ENCODE measurements at places on chromosomes 2 and 18. TPM values are rescaled to one million over a fixed set of nuclear protein-coding genes. Genes with fewer than 3 reads are reported as not detected.

DNA sequence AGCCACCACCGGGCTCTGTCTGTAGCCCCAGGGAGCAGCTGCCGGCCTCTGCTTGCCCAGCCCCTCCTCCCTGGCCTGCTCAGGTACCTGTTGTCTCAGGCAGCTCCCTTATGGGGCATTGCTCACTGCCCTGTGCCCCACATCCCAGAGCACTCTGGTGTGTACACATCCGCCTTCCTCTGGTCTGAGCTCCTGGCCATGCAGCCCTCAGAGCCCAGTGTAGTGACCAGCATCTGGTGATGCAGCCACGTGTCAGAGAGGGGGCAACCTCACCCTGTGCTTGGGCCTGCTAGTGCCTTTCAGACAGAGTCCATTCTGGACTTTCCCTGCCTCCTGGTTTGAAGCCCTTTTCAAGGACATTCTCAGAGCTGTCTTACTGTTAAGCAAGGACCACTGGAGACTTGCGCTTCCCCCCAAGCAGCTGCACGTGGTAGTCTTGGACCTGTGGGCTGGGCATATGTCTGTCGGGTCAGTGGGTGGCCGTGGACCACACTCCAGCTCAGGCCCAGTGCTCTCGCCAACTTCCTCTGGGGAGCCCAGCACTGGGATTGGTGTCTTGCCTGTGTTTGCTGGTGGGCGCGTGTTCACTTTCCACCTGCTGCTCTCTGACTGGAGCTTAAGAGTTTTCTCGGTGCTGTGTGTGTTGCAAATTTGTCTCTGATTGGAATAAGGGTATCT is 30.7 kb downstream of the DGKD start:
- DNase-seq, result no peak

DNA sequence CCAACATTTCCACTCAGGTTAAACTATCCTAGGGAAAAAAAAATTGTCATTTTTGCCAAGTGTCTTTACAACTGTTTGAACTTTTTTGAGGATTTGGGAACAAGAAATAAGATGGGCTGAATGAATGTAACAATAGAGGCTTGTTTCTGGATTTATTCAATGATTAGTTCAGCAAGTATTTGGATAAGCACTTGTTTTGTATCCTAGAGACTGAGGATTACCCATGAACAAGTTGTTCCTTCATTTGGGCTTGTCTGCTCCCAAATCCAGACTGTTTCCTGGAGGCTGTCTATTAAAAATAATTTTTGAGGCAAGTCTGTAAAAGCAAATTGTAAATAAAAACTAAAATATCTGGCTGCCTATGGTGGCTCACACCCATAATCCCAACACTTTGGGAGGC is 62.0 kb upstream of the CSRNP3 start:
- no peak for DNase-seq

DNA sequence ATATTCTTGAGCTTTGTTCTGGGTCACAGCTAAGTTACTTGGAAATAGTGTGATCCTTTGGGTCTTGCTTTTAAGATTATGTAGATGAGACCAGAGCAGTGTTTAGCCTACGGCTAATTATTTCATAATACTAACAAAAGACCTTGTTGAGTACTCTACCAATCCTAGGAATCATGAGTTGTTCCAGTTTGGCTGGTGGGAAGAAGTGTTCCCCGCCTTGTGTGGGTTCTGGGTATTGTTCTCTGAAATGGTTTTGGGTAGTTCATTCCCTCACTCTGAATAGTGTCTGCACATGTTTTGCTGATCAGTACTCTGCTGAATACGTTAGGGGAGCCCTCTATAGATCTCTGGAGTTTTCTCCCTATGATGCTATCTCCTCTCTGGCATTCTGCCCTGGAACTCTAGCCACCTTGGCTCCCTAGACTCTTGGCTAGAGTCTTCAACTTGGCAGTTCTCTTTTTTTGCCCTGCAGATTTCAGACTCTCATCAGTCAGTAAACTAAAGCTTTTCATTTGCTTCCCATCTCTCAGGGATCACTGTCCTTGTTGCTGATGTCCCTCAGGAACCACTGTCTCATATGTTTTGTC is 48.4 kb downstream of the NEMP2 start:
- DNase-seq, result no peak

GRCh38 chr2:234682492-234683228 is 185.8 kb upstream of the ARL4C start:
- no peak for DNase-seq

DNA sequence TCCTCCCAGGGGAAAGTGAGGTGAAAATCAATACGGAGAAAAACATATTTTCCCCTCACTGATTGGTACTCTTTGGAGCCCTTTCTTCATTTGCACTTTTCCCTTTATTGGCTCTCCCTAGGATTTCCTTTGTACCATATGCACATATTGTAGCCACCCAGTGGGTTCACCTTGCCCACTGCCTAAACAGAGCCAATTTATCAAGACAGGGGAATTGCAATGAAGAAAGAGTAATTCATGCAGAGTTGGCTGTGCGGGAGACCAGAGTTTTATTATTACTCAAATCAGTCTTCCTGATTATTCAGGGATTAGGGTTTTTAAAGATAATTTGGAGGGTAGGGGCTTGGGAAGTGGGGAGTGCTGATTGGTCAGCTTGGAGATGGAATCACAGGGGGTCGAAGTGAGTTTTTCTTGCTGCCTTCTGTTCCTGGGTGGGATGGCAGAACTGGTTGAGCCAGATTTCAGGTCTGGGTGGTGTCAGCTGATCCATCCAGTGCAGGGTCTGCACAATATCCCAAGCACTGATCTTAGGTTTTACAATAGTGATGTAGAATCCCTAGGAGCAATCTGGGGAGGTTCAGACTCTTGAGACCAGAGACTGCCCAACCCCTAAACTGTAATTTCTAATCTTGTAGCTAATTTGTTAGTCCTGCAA is 15.1 kb upstream of the KCNE4 start:
- DNase-seq, result no peak

DNA sequence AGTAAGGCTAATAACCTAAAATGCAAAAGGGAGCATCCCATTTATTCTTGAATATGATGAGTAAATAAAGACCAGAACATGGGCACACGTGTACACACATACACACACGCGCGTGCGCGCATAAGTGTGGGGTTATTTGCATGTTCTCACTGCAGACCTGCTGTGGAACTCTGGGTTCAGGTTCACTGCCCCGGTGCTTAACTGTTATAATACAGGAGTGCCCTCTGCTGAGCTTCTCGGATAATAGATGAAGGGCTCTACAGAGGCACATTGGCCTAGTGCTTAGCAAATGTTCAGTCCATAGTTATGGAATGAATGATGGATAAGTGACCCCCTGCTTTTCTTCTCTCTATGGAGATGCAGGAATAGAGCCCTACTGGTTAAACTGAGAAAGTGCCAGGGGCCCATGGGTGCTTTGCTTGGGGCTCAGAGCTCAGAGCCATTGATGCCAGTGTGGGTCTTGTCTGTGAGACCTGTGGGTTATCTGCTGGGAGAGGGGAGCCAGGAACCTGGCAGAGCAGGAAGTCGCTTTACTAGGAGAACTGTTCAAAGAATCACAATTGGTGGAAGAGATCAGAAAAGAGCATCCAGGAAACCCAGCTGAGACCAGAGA is 3.6 kb upstream of the ARL4C start:
- DNase-seq, result peak; percentile 46

- no peak for DNase-seq
These were observed 130.0 kb upstream of the MC4R start for GRCh38 chr18:60502591-60502990.

GRCh38 chr18:62545098-62545497 is 22.3 kb downstream of the ZCCHC2 start:
- DNase-seq, result no peak

GRCh38 chr2:232873292-232873908 is 3.3 kb downstream of the SNORC start:
- no peak for DNase-seq

GRCh38 chr2:25228848-25229278 is 60.5 kb upstream of the POMC start:
- peak; percentile 75 for DNase-seq

- no peak for DNase-seq
These were observed 69.8 kb downstream of the MAP3K20 start for GRCh38 chr2:173145454-173145853.

DNA sequence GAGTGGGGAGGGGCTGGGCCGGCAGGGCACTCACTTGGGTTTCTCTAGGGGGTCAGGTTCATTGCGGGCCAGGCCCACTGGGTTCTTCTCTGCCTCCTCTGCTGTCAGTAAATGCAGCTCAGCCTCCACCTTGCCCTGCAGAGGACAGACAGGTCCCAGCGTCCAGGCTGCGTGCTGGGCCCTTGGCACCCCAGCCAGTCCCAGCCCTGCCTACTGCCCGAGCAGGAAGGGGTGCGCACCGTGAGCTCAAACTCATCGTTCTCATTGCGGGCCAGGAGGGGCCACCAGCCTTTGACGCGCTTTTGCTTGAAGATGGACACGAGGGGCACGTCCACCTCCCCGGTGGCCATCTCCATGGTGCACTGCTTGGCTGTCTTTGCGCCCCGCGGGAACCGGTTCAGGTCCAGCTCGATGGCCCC is 17.3 kb downstream of the OTOF start:
- no peak for DNase-seq

DNA sequence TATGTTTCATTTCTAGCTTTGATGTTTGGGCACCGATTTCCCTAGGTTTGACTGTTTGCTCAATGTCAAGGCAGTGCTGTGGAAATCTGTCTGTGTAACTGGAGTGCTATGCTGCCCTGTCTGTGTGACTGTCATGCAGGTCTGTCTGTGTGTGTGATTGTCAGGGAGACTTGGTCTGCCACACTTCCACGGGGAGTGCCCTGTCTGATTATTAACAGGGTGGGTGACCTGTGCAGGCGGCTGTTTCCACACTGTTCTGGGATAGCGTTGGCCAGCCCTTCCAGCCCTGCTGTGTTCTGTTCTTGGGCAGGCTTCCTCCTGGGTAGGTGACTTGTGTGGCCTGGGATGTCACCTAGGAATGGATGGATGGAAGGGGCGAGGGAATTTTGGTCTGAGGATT is 85.3 kb downstream of the FHOD3 start:
- DNase-seq, result no peak

GRCh38 chr18:56999823-57000222 is 147.1 kb upstream of the BOD1L2 start:
- no peak for DNase-seq

DNA sequence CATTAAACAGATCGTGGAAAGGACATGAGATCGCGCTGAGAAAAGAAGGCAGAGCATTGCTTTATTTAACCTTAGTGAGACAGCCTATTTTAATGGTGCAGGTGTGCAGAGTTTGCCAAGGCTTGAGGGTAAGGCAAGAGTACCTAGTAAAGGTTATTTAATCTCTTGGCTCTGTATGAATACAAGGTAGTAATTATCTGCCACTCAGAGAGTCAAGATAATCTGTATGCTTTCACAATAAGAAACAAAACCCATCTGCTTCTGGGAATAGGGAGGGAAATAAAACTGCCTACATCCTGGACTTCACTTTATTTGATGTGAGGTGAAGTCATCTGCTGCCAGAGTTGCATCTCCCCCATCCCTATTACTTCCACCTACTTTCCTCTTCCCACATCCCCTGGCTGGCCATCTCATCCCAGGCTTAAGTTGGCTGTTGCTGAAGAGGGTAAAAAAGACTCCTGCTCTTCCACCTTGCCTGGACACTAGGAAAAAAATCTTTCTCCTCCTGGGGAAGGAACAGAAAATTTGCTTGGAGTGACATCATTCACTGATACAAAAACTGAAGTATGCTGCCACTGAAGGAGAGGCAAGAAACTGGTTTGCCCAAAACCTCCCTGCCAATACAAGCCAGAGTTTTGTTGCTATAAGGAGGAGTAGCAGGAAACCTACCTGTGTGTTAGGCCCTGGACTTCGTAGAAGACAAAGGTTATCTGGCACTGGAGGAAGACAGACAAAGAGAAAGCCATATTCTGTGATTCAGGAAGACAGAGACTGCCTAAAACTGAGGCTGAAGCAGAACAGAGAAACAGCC is 35.8 kb upstream of the ARHGAP25 start:
- DNase-seq, result no peak

DNA sequence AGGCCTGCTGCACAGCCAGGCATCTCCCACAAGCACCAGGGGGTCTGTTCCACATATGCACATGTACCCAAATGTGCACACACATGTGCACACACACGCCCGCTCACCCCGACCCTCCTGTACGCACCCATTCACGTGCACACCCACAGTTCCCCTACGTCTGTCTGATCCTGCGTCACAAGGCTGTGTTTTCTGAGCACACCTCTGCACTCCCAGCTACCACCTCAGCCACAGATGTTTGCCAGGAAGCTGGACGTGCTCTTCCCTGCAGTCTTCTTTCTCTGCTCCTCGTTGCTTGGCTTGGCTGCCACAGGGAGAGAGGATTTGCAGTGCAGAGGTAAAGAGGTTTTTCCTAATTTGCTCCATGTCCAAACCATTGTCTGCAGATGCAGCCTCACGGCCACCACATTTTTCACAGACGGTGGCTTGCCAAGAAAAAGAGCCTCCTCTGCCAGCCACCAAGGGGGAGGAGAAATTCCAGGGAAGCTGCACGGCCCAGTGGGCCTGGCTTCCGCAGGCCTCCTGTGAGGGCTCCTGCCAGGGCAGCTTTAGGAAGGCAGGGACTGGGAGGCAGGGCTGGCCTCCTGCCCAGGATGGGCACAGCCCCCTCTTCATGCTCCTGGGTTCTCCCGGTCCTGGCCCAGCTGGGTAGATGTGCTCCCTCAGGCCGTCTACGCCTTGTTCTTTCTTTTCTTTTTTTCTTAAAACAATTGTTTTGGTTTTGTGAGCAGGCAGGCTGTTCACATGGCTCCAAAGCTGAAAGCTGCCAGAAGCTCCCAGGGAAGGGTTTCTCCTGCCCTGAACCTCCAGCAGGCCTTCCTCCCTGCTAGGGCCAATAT is 29.3 kb upstream of the HS6ST1 start:
- peak; percentile 62 for DNase-seq

GRCh38 chr18:42517896-42518295 is 562.9 kb downstream of the PIK3C3 start:
- no peak for DNase-seq

DNA sequence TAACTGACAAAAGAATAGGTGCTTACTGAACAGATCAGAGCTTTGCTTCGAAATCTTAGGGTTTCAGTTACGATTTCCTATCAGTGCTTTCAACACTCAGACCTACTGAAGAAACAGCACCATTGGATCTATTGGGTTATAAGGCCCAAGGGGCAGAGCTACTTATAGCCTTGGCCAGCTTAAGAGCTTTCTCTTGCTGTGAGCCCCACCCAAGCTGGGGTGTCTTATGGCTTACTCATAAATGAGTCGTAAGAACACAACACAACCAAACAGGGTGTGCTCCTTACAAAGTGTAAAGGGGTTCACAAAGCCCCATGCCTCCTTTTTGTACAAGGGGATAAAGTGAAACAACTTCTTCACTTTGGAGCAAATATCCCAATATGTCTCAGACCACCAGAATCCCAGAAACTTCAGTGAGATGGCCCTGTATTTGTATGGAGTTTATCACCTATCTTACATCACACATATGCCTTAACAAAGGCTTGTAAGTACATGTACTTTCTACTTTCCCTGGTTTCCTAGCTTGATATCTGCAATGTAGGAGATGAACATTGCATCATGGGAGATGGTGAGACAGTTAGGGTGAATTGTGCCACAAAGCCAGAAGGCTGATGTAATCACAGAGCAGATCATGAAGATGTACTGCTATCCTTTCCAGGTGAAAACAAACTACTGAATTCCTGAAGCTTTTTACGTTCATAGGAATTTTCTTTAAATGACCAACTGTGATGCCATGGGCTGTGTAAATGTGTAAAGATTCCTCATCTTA is 115.5 kb upstream of the GLI2 start:
- DNase-seq, result no peak

ZFP36L2 gene
- 116 TPM for total RNA-seq

PPP1R1C gene
- not detected for total RNA-seq

TXNDC2 gene
- not detected for total RNA-seq

GKN1 gene
- total RNA-seq, result not detected

TTC32 gene
- total RNA-seq, result 2.0 TPM

IL37 gene
- not detected for total RNA-seq

PTPRN gene
- total RNA-seq, result 18.7 TPM

R3HDM1 gene
- 14.5 TPM for total RNA-seq

POTEI gene
- under 0.01 TPM for total RNA-seq

L3MBTL4 gene
- 10.9 TPM for total RNA-seq

TEX44 gene
- total RNA-seq, result not detected

All from body of pancreas (tissue), 4 donors.